Coronary artery (tissue), 2 donors: ENCODE measurements at places on chromosomes 5 and 9.

DNA sequence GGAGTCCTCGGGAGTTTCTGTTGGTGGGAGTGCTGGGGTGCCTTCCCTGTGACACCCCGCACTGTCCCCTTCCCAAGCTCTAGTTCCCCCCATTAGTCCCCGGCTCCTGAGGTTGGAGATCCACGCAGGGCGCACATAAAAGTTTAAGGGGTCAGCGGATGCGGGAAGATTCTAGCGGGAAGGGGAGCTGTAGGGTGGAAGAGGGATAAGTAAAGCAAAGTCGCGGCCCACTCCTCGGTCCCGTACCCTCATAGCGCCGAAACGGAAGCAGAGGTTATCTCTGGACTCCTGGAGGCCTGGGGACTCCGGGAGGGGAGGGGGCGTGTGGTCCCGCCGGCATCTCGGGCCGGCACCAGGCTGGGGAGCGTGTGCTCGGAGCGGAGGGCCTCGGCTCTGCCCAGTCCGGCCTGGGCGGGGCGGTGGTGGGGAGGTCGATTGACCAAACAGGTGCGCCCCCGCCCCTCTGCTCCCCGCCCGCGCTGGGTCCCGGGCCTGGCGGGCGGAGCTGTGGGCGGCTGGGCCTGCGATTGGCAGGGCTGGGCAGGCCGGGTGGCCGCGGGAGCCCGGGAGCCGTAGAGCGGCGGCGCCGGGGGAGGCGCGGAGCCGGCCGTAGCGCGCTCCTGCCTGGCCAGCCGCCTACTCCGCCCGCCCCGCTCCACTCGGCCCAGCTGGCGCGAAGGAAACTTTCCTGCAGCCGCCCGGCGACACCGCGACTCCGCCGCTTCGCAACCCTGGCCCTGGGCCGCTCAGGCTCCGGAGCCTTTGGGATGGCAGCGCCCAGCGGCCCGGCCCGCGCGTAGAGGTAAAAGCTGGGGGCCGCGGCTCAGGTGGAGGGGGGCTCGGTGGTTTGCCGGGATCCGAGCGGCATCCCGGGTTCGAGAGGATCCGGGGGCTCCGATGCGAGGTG lies 52.2 kb upstream of the DAB2IP start:
- peak; percentile 84 for DNase-seq

DNA sequence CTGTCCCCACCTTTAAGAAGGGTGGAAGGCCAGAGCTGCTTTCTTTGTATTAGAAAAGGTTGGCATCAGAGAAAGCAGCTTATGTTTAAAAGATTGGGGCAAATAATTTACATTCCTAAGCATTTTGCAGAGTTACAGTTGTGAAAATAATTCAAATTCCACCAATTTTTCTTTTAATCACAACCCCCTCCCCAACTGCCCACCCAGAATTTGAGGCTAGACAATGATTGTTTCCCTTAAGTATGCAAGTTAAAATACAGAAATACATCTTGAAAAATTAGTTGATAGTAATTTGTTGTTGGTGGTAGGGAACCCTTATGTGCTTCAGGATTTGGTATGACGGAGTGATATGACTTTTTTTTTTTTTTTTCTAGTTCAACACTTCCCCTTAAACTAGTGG lies 133.0 kb downstream of the ZSWIM6 start:
- DNase-seq, result no peak

DNA sequence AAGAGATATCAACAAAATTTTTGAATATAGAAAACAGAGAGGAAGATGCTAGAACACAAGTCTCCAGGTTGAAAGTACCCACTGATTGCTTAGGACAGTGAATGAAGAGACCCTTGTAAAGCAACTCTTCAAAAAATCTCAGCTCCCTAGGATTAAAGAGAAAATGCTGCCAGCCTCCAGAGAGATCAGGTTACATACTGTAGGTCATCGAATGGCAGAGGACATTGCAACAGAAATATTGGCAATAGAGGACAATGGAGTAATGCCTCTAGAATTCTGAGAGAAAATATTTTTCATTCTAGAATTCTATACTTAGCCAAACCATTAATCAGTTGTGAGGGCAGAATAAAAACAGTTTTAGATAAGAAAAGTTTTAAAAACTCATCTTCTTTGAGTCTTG lies 43.1 kb upstream of the ELL2 start:
- no peak for DNase-seq

GRCh38 chr5:179310439-179311090 lies 34.7 kb downstream of the ADAMTS2 start:
- DNase-seq, result no peak

- DNase-seq, result no peak
Observed at GRCh38 chr5:16669776-16670175, 53.0 kb upstream of the RETREG1 start.

GRCh38 chr9:96567203-96567700 lies 52.4 kb downstream of the CDC14B start:
- DNase-seq, result no peak

DNA sequence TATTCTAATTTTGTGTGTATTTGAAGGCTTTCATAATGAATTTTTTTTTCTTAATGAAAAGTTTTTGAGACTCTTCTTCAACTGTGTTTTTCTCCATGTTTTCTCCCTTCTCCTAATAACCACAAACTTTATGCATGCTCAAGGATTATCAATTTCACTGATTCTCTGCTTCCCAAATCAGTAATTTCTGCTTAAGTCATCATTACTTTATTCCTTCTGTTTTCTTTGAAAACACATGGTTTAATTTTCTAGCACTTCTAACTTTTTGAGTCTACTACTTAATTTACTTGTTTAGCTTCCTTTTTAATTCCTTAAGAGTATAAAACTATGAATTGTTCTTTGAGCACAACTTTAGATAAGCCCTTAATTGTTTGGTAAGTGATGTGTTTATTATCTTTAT lies 11.5 kb upstream of the FBN2 start:
- no peak for DNase-seq

DNA sequence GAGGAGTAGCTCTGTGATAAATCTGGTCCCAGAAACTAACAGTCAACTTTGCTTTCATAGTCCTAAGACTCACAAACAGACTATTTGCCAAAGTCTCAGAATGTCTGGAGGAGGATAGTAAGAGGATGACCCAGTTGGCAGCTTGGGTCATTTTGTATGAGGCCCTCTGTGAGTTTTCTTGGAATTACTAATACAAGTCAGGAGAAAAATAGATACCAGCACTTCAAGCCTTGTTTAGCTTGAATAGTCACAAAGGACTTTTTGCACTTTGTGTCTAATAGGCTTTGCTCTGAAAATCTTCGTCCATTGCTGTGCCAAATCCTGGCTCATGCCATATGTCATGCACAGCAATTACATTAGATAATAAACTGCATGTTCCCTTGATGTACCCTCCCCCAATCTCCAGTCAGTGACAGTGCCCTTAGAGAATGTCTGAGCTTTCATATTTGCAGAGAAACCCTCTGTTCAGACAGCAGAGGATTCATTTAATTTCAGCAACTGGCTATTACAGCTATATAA lies 612.8 kb downstream of the CSNK1G3 start:
- DNase-seq, result no peak

- no peak for DNase-seq
Observed at GRCh38 chr5:134432677-134433359, 21.1 kb upstream of the CDKN2AIPNL start.

DNA sequence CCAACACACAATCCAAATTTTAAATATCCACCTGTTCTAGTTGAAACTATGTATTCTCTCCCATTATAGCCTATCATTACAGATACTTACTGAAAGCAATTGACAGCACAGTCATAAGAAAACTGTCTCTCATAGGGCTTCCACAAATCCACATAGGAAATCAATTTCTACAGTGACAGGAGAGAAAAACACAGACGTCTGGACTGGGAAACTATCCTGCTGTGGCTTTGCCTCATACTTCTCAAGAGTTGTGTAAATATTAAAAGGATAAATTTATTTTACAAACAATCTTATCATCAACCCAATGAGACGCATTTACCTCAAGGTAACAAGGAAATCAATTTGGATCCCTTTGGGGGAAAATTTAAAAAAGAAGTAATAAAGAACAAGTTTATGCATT lies 517.5 kb downstream of the EFNA5 start:
- DNase-seq, result no peak

GRCh38 chr9:71767776-71768321 lies 464 bp downstream of the CEMIP2 start:
- DNase-seq, result peak; percentile 76

DNA sequence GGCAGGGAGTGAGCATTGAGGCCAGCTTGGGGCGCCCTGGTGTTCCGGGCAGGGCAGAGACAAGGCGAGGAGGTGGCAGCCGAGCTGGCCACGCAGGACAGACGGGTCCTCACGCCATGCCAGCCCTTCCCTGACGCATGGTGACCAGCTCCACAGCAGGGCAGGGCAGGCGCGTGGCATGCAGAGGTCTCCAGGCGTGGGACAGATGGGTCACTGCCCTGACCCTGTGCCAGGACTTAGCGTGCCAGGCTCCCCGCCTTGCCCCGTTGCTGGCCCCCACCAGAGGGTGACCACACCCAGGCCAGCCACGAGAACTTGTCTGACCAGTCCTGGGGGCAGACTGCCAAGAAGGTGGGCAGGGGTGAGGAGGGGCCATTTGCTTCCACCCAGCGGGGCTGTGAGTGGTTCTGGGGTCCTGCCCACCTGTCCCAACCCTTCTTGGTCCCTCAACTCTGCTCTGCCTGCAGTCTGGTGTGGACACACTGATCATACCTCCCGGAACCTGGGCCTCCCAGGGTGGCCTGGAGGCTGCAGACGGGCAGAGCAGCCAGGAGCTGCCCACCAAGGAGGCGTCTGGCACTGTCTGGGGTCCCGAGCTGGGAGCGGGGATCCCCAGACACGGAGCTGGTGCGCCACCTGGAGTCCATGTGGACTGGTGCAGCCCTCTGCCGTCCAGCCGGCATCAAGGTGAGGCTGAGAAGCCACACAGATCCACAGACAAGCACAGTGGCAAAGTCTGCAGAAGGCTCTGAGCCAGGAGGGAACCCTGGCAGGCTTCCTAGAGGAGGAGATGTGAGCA lies at the start of gene RNF224:
Gene RNF224, plus strand, starts transcription at position 449 of the 799 bp plus-strand sequence. CDS start 834 bp downstream, outside the sequence.
- DNase-seq, result no peak

DNA sequence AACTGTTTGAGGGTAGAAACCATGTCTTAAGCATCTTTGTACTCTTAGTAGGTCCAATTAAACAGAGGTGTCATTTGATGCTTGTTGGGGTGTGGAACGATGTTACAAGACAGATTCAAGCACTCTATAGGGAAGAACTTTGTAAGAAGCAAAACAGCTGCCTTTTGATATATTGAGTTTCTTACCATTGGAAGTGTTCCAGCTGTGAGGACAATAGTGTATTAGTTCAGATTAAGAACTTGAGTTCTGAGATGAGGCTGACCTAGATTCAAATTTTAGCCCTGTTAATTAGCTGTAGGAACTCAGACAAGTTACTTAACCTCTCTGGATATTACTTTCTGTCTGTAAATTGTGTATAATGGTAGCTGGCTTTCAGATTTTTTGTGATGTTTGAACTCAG lies 19.6 kb upstream of the ZNF462 start:
- no peak for DNase-seq

- no peak for DNase-seq
Observed at GRCh38 chr5:95822043-95822541, 434 bp downstream of the GLRX start.

DNA sequence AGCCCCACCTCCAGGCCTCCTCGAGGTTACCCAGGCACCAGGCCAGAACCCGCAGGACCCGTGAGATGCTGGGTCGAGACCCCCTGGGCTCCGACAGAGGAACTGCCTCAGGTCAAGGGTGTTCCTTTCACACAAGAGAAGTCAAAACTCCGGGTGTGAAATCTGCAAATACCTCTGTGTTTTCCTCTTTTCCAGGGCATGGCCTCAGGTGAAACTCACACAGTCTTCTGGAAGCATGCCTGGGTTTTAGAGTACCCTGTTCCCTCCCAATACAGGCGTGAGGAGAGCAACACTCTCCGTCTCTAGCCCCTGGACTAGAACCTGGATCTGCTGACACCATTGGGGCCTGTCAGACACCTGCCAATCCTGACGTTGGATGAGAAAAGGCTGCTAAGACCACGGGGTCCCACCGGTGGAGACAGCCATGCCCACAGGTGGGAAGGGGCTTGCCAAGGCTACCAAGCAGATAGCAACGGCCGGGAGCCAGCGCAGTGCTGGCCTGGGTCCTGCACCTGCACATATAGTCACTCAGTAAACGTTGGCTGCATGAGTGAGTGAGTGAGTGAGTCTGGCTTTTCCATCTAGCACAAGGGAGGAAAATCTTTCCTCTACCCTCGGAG lies 182.0 kb upstream of the PPP1R26 start:
- peak; percentile 60 for DNase-seq

GRCh38 chr9:114631166-114631565 lies 20.1 kb downstream of the TMEM268 start:
- DNase-seq, result no peak

DNA sequence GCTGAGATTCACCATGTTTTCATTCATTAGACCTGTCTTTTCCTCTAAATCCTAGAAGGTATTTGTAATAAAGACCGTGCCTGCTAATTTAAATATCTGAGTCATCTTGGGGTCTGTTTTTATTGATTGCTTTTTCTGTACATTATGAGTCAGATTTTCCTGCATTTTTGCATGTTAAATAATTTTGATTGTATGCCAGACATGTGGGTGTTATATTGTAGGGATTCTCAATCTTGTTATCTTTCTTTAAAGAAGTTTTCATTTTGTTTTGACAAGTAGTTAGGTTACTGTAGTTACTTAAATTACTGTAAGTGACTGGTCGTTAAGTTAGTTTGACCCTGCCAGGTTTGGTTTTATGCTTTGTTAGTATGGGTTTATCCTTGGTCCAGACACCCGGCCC lies 35.1 kb downstream of the EXOSC2 start:
- no peak for DNase-seq

- DNase-seq, result no peak
Observed at GRCh38 chr5:82360022-82360421, 81.9 kb upstream of the RPS23 start.

DNA sequence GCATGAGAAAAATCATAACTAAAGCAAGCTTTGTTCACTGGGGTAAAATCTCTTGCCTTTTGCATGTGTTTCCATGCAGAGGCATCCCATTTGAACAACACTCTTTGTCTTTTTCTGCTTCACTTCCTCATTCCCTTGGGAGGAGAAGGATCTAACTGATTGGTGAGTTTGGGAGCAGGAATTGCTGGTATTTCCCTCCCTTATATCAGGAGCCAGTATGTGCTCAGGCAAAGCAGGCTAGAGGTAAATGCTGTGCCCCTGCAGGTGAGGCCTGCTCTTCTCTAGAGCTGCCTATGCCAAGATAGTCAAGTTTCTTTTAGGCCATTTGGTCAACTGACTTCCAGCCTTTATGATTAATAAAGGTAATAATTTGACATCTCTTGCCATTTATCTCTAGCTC lies 179.9 kb downstream of the COX7C start:
- no peak for DNase-seq

- DNase-seq, result no peak
Observed at GRCh38 chr9:28782630-28783029, 1209.3 kb upstream of the C9orf72 start.

DNA sequence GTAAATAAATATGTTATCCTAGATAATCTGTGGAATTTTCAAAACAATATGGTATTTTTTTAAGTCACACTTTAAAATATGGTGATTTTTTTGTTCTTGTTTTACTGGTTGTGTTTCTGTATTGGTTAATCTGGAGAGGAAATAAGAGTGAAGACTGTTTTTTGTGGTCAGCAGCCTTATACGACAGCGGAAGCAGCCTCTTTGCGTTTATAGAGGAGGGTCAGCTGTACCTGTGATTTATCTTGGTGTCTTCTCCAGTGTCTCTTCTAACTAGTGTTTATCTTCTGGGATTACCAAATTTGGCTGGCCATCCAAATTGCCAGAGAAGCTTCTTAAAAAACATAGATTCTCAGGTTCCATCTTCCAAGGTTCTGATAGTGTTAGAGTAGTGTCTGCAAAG lies 58.7 kb downstream of the ICE1 start:
- no peak for DNase-seq
